ENCODE measurements at places on chromosomes 5 and 9.
A peak's percentile ranks its signal among the peaks of the same experiment; 100 is the strongest.

DNA sequence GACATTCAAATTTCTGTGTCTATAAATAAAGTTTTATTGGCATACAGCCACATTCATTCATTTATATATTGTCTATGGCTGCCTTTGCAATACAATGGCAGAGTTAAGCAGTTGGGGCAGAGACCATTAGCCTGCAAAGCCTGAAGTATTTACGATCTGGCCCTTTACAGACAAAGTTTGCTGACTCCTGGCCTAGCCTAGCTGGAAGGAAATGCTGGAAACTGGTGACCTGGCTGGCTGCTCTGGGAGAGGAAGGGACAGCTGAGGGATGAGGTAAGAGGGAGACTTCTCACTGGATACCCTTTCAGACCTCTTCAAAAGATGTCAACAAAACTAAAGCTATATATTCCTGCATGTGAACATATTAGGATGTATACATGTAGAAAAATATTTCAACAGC is 66.0 kb upstream of the PPARGC1B start:
- no peak for DNase-seq

GRCh38 chr9:5492965-5493678 is 17.2 kb upstream of the PDCD1LG2 start:
- DNase-seq: no peak

DNA sequence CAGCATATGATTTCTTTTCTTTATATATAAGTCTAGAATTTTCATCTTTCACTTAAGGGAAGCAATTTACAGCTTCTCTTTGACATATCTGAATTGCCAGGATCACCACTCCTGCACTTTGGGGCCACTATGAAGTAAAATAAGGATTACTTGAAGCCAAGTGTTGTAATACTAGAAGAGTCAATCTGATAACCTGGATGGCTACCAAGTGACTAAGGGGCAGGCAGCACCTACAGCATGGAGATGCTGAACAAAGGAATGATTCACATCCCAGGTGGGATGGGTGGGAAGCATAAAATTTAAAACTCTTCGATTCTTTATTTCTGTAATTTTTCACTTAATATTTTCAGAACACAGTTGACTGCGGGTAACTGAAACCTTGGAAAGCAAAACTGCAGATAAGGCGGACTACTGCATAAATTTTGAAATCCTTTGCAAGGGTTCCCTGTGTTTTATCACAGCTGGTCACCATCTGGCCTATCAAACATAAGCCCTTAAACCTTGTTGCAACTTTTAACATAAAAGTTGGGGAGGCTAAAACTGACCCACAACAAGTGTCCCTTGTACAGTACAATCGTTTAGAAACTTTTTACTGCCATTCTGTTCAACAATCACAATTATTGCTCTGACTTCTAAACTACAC is 31.2 kb downstream of the NR3C1 start:
- DNase-seq: no peak

DNA sequence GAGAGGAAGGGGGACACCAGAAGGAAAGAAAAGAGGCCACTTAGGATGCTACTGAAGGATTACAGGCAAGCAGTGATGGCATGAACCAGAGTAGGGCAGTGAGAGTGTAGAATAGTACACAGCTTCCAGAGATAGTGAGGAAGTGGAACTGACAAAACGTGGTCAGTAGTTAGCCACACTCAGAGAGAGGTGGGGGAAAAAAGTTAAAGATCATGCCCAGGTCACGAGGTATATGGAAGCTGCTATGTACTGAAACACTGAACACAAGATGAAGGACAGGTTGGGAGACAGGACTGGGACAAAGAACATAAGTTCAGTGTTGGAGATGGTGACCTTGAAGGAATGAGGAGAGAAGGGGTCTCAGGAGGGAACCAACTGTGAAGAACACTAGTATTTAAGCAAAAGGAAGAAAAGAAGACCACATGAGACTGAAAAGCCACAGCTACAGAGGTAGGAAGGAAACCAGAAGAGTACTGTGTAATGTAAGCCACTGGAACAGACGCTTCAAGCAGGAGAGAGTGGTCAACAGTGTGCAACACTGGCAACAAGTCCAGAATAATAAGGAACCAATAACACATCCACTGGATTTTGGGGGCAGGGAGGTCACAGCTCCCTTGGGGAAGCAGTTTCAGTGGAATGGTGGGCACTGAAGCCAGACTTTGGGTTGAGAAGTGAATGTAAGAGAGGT is 45.5 kb downstream of the ELL2 start:
- peak; percentile 14 for DNase-seq

GRCh38 chr5:113265190-113265589 is 169.6 kb downstream of the TSSK1B start:
- no peak for DNase-seq

GRCh38 chr5:93591323-93591945 is 8.4 kb downstream of the NR2F1 start:
- no peak for DNase-seq

Measured in hematopoietic multipotent progenitor cell treated with erythropoietin and hydrocortisone succinate and interleukin-3 and kit ligand, for 4 days (in vitro differentiated cells).